ENCODE measurements at places on chromosomes 2 and 18. TPM values are rescaled to one million over a fixed set of nuclear protein-coding genes. Genes with fewer than 3 reads are reported as not detected.
A peak's percentile ranks its signal among the peaks of the same experiment; 100 is the strongest.

DNA sequence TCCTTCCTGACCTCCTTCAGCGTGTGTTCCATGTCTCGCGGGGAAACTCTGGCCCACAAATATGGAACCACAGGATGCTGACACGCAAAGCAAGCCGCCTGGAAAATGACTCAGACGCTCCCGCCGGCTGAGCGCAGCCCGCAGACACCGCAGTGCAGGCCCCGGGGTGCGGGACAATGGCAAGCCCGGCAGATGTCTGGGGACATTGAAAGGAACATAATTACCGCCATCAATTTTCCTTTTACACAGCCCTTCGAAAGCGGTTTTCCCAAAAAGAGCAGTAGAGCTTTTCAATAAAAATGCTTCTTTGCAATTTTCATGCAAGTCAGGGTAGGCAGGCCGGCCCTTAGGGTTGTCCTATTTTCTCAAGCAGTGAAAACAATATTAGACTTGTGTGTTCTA, 159.2 kb upstream of the SH3BP4 start:
- H3K4me1 ChIP-seq = no peaks in the 10 kb centered on the region
- DNase-seq = no peak
- H3K27me3 ChIP-seq = no peaks in the 10 kb centered on the region
- H3K4me3 ChIP-seq = no peak overlapping the region
- H3K36me3 ChIP-seq = no peaks in the 10 kb centered on the region

DNA sequence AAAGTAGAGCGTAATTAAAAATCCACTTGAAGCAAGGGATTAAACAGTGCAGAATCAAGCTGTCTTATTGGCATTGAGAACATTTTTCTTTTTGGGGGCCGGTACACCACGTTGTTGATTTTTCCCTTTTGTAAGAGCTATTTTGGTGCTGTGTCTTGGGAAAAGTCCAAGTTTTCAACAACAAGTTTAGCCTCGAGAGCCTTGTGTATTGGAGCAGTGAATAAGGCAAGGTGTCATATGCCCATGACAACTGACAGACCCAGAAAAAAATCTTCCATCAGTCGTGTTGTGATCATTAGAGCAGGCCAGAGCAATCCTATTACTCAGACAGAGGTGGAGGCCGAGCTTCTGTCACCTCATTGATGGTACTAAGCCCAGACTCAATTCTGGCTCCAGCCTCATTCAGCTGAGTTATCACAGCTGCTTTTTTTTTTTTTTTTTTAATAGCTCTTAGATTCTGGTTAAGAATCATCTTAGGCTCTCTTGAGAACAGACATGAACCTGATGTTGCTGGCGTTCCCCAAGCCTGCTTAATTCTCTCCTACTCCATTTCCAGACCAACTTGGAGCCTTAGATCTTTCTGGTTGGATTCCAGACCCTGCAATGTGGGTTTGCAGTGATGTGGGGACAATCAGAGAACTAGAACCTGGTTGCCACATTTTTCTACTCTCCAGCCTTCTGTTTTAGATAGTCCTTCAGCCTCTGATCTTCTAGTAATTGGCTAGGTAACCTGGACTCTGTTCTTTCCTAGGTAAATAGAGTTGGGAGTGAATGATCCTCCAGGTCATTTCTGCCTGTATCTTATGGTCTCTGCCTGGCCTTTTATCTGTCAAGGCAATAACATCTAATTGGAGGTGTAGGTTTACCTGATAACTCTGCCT, 43.1 kb downstream of the MOGAT1 start:
- H3K36me3 ChIP-seq = no peaks in the 10 kb centered on the region
- H3K4me1 ChIP-seq = no peaks in the 10 kb centered on the region
- DNase-seq = peak; percentile 47
- H3K27me3 ChIP-seq = no peaks in the 10 kb centered on the region
- H3K4me3 ChIP-seq = no peak overlapping the region
- peak overlapping the region; percentile 52 for H3K27ac ChIP-seq

GRCh38 chr18:60413944-60414547, 41.5 kb upstream of the MC4R start:
- H3K36me3 ChIP-seq = no peaks in the 10 kb centered on the region
- no peaks in the 10 kb centered on the region for H3K4me1 ChIP-seq
- no peak overlapping the region for H3K4me3 ChIP-seq
- no peaks in the 10 kb centered on the region for H3K27me3 ChIP-seq
- DNase-seq = no peak

DNA sequence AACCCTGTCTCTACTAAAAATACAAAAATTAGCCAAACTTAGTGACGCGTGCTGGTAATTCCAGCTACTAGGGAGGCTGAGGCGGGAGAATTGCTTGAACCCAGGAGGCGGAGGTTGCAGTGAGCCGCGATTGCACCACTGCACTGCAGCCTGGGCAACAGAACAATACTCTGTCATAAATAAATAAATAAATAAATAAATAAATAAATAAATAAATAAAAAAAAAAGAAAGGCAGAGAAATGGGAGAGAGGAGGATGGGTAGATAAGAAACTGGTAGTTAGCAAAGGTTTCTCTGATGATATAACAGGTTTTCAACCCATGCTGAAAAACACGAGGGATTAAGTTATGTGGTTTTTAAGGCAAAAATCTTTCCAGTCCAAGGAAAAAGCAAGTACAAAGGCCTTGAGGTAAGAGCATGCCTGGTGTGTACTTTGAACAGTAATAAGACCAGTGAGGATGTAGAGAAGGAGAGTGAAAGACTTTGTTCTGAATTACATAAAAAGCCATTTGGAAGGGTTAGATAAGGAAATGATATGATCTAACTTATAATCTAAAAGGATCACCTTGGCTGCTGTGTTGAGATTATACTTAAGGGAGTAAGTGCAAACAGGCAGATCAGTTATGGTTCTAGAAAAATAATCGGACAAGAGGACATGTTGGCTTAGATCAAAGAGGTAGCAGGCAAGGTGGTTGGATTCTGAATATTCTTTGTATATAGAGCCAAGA, 159.3 kb downstream of the PTH2R start:
- no peaks in the 10 kb centered on the region for H3K36me3 ChIP-seq
- no peaks in the 10 kb centered on the region for H3K27me3 ChIP-seq
- H3K4me3 ChIP-seq = no peak overlapping the region
- no peak overlapping the region for H3K27ac ChIP-seq
- no peak for DNase-seq
- no peaks in the 10 kb centered on the region for H3K4me1 ChIP-seq

- no peak overlapping the region for H3K4me3 ChIP-seq
- no peaks in the 10 kb centered on the region for H3K36me3 ChIP-seq
- H3K27ac ChIP-seq = no peak overlapping the region
- no peak for DNase-seq
- H3K4me1 ChIP-seq = no peaks in the 10 kb centered on the region
These were observed 1026.4 kb downstream of the DSC3 start for GRCh38 chr18:30016179-30016578.

- peak within 1 kb of the TSS; percentile 49 for H3K4me3 ChIP-seq
- no peak within 1 kb of the TSS for H3K27ac ChIP-seq
- no peaks in the 10 kb centered on the region for H3K36me3 ChIP-seq
- peaks cover 22% of the 10 kb centered on the region for H3K4me1 ChIP-seq
- no peak for DNase-seq
- H3K27me3 ChIP-seq = no peaks in the 10 kb centered on the region
These were observed at the start of gene GAREM2 for GRCh38 chr2:26172871-26173775. GAREM2 (plus strand) TSS chr2:26173088; CDS start chr2:26173221, 133 bp downstream.

DNA sequence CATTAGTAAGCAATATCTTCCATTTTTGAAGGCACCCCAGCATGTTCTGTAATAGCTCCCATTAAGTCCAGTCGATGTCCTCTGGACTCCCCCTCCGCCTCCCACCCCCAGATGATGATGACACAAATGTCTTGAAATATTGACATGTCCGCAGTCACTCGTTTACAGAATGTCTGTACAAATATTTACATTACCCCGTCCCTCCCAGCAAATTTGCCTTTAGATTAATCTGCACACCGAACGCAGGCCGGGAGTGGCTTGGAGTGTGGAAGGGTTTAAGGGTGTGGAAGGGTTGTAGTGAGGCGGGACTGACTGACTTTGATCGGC, 853 bp upstream of the OSBPL6 start:
- H3K27ac ChIP-seq = peak overlapping the region; percentile 82
- peaks cover 3% of the 10 kb centered on the region for H3K27me3 ChIP-seq
- peaks cover 7% of the 10 kb centered on the region for H3K4me1 ChIP-seq
- peak overlapping the region; percentile 56 for H3K4me3 ChIP-seq
- DNase-seq = no peak

GRCh38 chr2:120675460-120676130, 60.1 kb upstream of the GLI2 start:
- DNase-seq = peak; percentile 59
- no peak overlapping the region for H3K27ac ChIP-seq
- H3K36me3 ChIP-seq = no peaks in the 10 kb centered on the region
- H3K27me3 ChIP-seq = no peaks in the 10 kb centered on the region
- H3K4me1 ChIP-seq = no peaks in the 10 kb centered on the region

GRCh38 chr2:124211461-124211860, 186.4 kb downstream of the CNTNAP5 start:
- DNase-seq = no peak
- H3K27me3 ChIP-seq = no peaks in the 10 kb centered on the region
- H3K36me3 ChIP-seq = no peaks in the 10 kb centered on the region
- H3K4me1 ChIP-seq = no peaks in the 10 kb centered on the region

GRCh38 chr18:54444319-54444914, 86.7 kb downstream of the C18orf54 start:
- H3K36me3 ChIP-seq = no peaks in the 10 kb centered on the region
- peaks cover 10% of the 10 kb centered on the region for H3K4me1 ChIP-seq
- H3K27ac ChIP-seq = no peak overlapping the region
- H3K4me3 ChIP-seq = no peak overlapping the region
- no peaks in the 10 kb centered on the region for H3K27me3 ChIP-seq

TRABD2A gene
- not detected for total RNA-seq

SALL3 gene
- total RNA-seq = not detected

REG1B gene
- total RNA-seq = not detected

AP1S3 gene
- total RNA-seq = 0.59 TPM

POLE4 gene
- 44.2 TPM for total RNA-seq

NAGK gene
- 55.0 TPM for total RNA-seq

ANKRD23 gene
- 6.1 TPM for total RNA-seq
